ENCODE measurements at places on chromosomes 2 and 18.

DNA sequence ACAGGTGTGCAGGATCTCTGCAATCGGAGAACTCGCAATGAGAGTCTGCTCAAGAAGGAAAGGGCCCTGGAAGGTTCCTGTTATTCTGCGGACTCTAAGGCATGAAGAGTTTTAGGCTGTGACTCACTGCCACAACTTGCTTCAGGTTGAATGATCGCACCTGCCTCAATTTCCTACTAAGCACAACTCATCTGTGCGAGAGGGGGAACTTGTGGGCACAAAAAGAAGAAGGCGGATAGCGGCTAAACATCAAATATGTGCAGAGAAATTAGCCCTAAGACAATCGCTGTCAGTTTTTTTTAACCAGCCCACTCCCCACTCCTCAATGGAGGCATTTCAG lies 14.0 kb upstream of the CREG2 start:
- no peak for DNase-seq

GRCh38 chr2:231169488-231169887 lies 28.9 kb upstream of the ARMC9 start:
- no peak for DNase-seq

DNA sequence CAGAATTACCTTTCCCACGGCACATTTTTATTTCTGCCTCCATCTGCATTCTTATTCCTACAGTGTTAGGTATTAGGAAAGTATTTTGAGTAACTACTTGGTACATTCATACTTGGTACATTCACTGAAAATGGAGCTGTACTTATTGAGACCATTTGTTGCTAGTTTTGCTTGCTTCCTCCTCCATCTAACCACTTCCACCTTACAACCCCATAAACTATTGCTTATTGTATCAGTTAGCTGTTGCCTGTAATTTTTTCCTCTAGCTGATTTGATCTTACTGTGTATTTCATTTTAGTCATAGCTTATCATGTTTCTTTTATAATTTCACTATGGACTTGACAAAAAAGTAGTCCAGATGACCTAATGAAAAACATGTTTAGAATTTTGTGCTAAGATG lies 50.7 kb downstream of the AFTPH start:
- no peak for DNase-seq

GRCh38 chr2:34534761-34535160 lies 935.7 kb upstream of the FAM98A start:
- DNase-seq, result no peak
